ENCODE measurements at places on chromosomes 13 and 19.

- no peak for DNase-seq
- no peak overlapping the region for H3K4me3 ChIP-seq
- H3K27me3 ChIP-seq: no peaks in the 10 kb centered on the region
- no peaks in the 10 kb centered on the region for H3K4me1 ChIP-seq
Measured at GRCh38 chr13:57511603-57512002, 119.9 kb upstream of the PCDH17 start.

DNA sequence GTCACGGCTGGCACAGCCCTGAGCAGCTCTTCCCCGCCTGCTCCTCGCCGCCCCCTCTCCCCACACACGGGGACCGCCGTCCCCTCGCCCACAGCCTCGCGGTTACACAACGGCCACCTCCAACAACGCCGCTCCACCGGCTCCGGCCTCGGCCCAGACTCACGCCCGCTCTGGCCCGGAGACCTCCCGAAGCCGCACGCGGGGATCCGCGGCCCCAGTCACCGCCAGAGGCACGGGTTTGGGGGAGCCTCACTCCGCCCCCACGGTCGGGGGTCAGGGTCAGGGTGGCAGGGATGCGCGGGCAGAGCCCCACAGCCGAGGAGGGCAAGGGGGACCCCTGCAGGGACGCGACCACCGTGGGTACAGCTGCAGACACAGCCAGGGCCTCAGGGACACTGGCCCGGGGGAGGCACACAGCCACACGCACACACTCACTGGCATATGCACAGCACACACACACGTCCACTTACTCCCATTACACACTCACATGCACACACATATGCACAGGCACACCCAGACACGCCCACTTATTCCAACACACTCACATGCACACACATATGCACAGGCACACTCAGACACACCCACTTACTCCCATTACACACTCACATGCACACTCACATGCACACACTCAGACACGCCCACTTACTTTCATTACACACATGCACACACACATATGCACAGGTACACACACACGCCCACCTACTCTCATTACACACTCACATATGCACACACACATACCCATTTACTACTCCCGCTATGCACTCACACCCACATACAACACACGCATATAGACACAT lies 1.6 kb downstream of the TTYH1 start:
- H3K4me3 ChIP-seq: no peak overlapping the region
- DNase-seq: no peak
- H3K27me3 ChIP-seq: peaks cover 10% of the 10 kb centered on the region
- no peak overlapping the region for H3K27ac ChIP-seq

- no peak for DNase-seq
- H3K4me3 ChIP-seq: no peak overlapping the region
- H3K4me1 ChIP-seq: no peaks in the 10 kb centered on the region
Measured at GRCh38 chr13:96294930-96295881, 205.3 kb downstream of the HS6ST3 start.

- peak overlapping the region; percentile 42 for H3K4me3 ChIP-seq
- H3K4me1 ChIP-seq: no peaks in the 10 kb centered on the region
- no peak for DNase-seq
- no peak overlapping the region for H3K27ac ChIP-seq
- no peaks in the 10 kb centered on the region for H3K36me3 ChIP-seq
Measured at GRCh38 chr13:26052337-26052736, 521 bp upstream of the SHISA2 start.

DNA sequence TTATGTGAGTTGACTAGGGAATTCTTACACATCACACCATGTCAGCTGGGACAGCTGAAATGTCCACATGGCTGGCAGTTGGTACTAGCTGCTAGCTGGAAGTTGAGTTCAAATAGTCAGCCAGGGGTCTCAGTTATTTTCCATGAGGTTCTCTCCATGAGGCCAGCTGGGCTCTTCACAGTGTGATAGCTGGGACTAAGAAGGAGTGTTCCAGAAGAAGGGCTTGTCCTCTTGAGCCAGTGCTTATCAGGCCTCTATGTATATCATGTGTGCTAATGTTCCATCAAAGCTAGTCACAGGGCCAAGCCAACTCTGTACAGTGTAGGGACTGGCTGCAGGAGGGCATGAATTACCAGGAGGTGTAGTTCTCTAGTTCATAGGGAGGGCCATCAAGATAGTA lies 11.8 kb downstream of the USPL1 start:
- peaks cover 1% of the 10 kb centered on the region for H3K4me1 ChIP-seq
- no peak overlapping the region for H3K4me3 ChIP-seq
- DNase-seq: no peak
- peaks cover 46% of the 10 kb centered on the region for H3K36me3 ChIP-seq

GRCh38 chr19:29517412-29517811 lies 8.4 kb upstream of the VSTM2B start:
- no peak overlapping the region for H3K27ac ChIP-seq
- DNase-seq: no peak
- no peaks in the 10 kb centered on the region for H3K36me3 ChIP-seq
- H3K4me1 ChIP-seq: no peaks in the 10 kb centered on the region
- H3K4me3 ChIP-seq: no peak overlapping the region

DNA sequence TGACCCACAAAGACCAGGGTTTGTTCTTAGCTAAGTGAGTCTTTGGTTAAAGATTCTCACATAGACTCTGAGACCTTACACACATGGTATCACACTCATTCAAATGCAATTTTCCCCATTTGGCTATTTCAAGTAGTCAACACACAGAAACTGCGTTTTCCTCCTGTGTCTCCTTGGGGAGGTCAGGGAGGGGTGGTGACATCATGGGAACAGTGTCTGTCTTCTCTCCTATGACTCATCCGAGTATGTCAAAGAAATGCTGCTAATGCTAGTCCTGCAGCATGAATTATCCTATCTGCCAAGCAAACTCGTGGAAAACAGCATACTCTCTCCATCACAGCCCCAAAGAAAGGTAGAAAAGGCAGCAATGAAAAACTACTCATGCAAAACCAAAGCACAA lies 100.2 kb downstream of the ENOX1 start:
- no peak overlapping the region for H3K27ac ChIP-seq
- H3K27me3 ChIP-seq: peaks cover 4% of the 10 kb centered on the region
- H3K4me1 ChIP-seq: peaks cover 11% of the 10 kb centered on the region
- H3K36me3 ChIP-seq: no peaks in the 10 kb centered on the region
- peak; percentile 87 for DNase-seq
- H3K4me3 ChIP-seq: no peak overlapping the region

GRCh38 chr19:55224038-55224665 lies 4.4 kb downstream of the TMEM86B start:
- H3K4me3 ChIP-seq: no peak overlapping the region
- no peak overlapping the region for H3K27ac ChIP-seq
- peaks cover 4% of the 10 kb centered on the region for H3K4me1 ChIP-seq
- peaks cover 24% of the 10 kb centered on the region for H3K36me3 ChIP-seq
- peaks cover 8% of the 10 kb centered on the region for H3K27me3 ChIP-seq

GRCh38 chr13:48661107-48661506 lies 7.4 kb downstream of the CYSLTR2 start:
- H3K27ac ChIP-seq: no peak overlapping the region
- H3K27me3 ChIP-seq: peaks cover 18% of the 10 kb centered on the region
- no peak overlapping the region for H3K4me3 ChIP-seq
- no peak for DNase-seq
- H3K4me1 ChIP-seq: no peaks in the 10 kb centered on the region
- no peaks in the 10 kb centered on the region for H3K36me3 ChIP-seq

- H3K4me3 ChIP-seq: no peak overlapping the region
- peaks cover 14% of the 10 kb centered on the region for H3K4me1 ChIP-seq
- no peak for DNase-seq
- H3K27me3 ChIP-seq: peaks cover 3% of the 10 kb centered on the region
Measured at GRCh38 chr13:110268576-110269185, 38.3 kb downstream of the COL4A1 start.

DNA sequence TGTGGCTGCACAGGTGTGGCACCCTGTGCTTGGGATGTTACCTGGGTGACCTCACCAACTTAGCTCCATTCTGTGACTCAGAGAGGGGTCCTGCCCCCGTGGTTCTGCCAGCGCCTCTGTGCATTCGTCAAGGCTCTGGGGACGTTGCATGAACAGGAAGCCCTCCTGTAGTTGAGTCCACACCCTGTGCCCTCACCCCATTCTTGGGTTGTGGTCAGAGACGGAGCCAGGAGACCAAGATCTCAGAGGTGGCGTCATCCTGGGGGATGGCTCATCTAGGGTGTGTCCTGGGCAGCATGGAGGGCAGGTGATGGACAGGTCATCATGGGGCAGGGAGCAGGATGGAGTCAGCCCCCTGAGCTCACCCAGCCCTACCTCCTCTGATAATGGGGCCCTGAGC lies 2.5 kb downstream of the COX6B2 start:
- H3K36me3 ChIP-seq: no peaks in the 10 kb centered on the region
- no peaks in the 10 kb centered on the region for H3K4me1 ChIP-seq
- H3K4me3 ChIP-seq: no peak overlapping the region
- no peak for DNase-seq

DNA sequence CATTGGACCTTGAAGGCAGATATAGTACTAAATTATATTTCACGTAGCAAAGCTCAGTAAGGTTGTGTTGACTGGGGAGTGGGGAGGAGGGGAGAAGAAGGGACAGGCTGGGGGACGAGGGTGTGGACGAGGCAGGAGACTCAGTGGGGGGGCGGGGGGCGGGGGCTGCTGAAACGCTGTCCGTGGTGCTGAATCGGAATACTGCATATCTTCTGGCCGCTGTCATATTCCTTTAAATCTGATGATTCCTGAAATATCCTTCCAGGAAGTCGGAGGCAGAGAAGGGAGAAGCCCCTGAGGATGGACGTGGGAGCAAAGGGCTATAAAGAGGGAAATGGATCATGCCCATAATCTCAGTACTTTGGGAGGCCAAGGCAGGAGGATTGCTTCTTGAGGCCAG lies 34.7 kb upstream of the CASP14 start:
- no peak overlapping the region for H3K27ac ChIP-seq
- H3K27me3 ChIP-seq: no peaks in the 10 kb centered on the region
- H3K4me3 ChIP-seq: no peak overlapping the region
- no peaks in the 10 kb centered on the region for H3K36me3 ChIP-seq

DNA sequence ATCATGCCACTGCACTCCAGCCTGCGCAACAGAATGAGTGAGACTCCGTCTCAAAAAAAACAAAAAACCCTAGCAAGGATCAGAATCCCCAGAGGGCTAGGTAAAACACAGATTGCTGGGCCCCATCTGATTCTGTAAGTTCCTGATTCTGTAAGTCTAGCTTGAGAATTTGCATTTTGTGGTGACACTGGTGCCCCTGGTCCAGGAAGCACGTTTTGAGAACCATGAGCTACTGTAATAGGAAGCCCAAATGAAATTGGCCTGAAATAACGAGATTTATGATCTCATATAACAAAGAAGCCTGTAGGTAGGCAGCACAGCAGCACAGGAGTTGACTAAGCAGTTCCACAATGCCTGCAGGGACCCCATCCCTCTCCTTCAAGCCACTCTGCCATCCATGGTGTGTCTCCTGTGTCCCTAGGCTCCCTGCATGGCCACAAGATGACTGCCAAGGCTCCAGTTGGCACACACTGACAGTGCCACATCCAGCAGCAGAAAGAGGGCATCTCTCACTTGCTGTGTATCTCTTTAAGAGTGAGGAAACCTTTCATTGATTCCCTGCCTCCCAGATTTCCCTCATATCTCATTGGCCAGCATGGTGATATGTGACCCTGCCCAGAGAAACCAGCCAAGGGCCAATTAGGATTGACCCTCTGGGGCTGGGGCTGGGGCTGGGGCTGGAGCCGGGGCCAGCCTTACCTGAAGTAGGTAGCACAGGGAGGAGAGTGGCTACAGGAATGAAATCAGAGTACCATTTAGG lies 21.7 kb downstream of the SIPA1L3 start:
- DNase-seq: no peak
- peaks cover 2% of the 10 kb centered on the region for H3K27me3 ChIP-seq
- H3K27ac ChIP-seq: no peak overlapping the region
- H3K4me1 ChIP-seq: peaks cover 47% of the 10 kb centered on the region
- no peak overlapping the region for H3K4me3 ChIP-seq
- peaks cover 32% of the 10 kb centered on the region for H3K36me3 ChIP-seq

- peaks cover 31% of the 10 kb centered on the region for H3K36me3 ChIP-seq
- H3K4me3 ChIP-seq: no peak overlapping the region
- DNase-seq: no peak
- no peaks in the 10 kb centered on the region for H3K27me3 ChIP-seq
- peak overlapping the region; percentile 4 for H3K27ac ChIP-seq
- H3K4me1 ChIP-seq: peaks cover 45% of the 10 kb centered on the region
Measured at GRCh38 chr13:79353693-79354092, 52.4 kb downstream of the RBM26 start.

DNA sequence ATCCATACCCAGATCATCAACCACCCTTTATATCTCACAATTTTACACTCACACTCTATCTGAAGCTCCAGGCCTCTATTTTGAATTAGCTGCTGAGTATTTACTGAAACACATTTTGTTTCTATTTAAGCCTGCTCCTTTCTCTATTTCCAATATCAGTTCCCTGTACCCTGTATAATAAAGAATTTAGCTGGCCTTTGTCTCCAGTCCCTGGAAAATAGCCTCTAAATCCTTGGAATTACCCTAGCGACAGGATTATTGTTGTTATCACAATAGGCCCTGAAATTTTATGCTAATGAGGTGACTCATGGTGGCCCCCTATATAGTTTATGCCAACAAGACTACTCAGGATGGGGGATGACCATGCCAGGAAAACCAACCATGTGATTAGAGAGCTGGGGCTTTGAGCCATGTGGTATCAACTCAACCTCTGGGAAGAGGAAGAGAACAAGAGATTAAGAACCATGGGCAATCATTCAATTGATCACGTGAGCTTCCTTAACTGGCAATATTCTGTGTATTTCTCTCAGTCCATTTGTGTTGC lies 72.7 kb downstream of the KATNAL1 start:
- no peaks in the 10 kb centered on the region for H3K4me1 ChIP-seq
- DNase-seq: no peak
- H3K4me3 ChIP-seq: no peak overlapping the region
- H3K36me3 ChIP-seq: peaks cover 21% of the 10 kb centered on the region
- H3K27me3 ChIP-seq: no peaks in the 10 kb centered on the region

- peaks cover 23% of the 10 kb centered on the region for H3K27me3 ChIP-seq
- H3K36me3 ChIP-seq: no peaks in the 10 kb centered on the region
- no peaks in the 10 kb centered on the region for H3K4me1 ChIP-seq
- DNase-seq: no peak
Measured at GRCh38 chr13:27721681-27722080, 70.6 kb upstream of the GSX1 start.

- H3K4me1 ChIP-seq: peaks cover 5% of the 10 kb centered on the region
- no peak overlapping the region for H3K4me3 ChIP-seq
- peaks cover 2% of the 10 kb centered on the region for H3K27me3 ChIP-seq
- DNase-seq: no peak
Measured at GRCh38 chr13:40337651-40338050, 328.8 kb downstream of the FOXO1 start.

DNA sequence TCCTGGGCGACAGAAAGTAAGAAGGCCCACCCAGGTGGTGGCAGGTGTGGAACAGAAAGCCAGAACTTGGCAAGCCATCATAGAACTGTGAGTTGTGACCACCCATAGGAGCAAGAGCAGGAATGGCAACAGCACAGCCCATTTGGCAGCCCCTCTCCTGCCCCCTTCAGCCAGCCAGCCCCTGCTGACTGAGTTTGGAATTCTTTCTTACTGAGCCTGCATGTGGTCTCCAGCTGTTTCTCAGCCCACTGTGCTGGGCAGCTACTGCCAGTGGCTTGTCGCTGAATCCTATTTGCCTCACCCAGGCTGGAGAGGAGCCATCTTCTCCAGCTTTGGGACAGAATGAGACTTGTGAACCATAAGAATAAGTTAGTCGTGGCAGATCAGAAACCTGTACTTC lies 28.3 kb downstream of the CNMD start:
- H3K4me3 ChIP-seq: no peak overlapping the region
- no peaks in the 10 kb centered on the region for H3K36me3 ChIP-seq
- no peak overlapping the region for H3K27ac ChIP-seq
- DNase-seq: no peak
- no peaks in the 10 kb centered on the region for H3K4me1 ChIP-seq

GRCh38 chr13:77177646-77178045 lies 149.2 kb downstream of the MYCBP2 start:
- H3K4me3 ChIP-seq: no peak overlapping the region
- peaks cover 4% of the 10 kb centered on the region for H3K4me1 ChIP-seq
- no peak overlapping the region for H3K27ac ChIP-seq

Data from HFFc6 (cell line).